ENCODE measurements at places on chromosomes 16 and 17.

GRCh38 chr16:8103649-8104289, 486.5 kb downstream of the TMEM114 start:
- DNase-seq, result no peak

DNA sequence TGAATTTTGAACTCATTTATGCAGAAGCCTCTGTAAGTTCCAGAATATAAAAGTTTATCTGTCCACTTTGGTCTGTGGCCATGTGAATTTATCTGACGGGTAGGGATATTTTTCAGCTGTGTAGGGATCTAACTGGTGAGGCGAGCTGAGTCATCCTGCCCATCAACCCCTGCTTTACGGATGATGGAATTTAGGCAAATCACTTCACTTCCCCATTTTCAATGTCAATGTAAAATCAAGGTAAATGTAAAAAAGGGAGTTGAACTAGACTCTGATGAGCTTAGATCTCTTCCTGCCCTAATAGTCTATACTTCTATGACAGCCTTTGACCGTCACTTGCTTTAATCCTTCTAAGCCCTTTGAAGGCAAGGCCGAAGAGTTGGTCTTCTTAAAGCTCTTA, 2.6 kb downstream of the SLC16A6 start:
- no peak for DNase-seq

- DNase-seq, result no peak
Observed at GRCh38 chr16:25158401-25158800, 46.9 kb downstream of the LCMT1 start.

DNA sequence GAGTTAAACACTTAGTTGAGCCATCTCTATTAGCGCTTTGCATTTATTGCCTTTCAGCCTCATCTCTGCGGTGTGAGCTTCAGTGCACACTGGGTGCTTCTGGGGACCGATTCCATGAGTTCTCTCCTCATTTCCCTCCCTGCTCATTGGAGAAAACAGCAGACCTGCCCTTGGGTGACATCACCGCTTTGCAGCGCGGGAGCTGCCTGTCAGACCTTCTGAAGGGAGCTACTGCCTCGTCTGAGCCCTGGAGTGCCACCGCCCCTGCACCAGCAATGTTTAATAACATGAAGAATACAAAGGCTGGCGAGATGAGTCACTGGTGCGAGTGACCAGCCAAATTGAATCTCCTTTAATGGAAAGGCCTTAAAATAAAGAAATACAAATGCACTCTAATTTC, 30.2 kb upstream of the CPPED1 start:
- DNase-seq, result no peak

DNA sequence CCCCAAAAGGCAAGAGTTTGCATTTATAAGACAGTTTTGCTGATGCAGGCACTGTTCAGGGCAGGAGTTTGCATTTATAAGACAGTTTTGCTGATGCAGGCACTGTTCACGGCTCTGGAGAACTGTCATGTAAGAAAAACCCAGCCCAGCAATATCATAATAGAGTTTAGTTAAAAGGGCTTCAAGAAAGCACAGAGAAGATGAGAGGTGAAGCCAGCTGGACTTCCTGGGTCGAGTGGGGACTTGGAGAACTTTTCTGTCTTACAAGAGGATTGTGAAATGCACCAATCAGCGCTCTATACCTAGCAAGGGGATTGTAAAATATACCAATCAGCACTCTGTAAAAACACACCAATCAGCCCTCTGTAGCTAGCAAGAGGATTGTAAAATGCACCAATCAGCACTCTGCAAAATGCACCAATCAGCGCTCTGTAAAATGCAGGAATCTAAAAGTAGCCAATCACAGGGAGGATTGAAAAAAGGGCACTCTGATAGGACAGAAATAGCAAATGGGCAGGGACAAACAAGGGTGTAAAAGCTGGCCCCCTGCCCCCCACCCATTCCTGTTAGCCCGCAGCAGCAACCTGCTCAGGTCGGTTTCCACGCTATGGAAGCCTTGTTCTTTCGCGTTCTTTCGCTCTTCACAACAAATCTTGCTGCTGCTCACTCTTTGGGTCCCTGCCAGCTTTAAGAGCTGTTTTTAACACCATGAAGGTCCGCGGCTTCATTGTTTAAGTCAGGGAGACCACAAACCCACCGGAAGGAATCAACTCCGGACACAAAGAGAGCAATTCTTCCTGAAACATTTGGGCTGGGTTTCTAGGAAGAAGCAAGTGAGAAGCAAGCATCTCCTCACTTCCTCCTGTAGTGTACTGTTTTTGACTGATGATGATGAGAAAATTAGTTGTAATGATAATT, 1.8 kb upstream of the CBX1 start:
- no peak for DNase-seq
